CD4-positive, alpha-beta memory T cell (primary cell): ENCODE measurements at places on chromosomes 4 and X.
A peak's percentile ranks its signal among the peaks of the same experiment; 100 is the strongest.

DNA sequence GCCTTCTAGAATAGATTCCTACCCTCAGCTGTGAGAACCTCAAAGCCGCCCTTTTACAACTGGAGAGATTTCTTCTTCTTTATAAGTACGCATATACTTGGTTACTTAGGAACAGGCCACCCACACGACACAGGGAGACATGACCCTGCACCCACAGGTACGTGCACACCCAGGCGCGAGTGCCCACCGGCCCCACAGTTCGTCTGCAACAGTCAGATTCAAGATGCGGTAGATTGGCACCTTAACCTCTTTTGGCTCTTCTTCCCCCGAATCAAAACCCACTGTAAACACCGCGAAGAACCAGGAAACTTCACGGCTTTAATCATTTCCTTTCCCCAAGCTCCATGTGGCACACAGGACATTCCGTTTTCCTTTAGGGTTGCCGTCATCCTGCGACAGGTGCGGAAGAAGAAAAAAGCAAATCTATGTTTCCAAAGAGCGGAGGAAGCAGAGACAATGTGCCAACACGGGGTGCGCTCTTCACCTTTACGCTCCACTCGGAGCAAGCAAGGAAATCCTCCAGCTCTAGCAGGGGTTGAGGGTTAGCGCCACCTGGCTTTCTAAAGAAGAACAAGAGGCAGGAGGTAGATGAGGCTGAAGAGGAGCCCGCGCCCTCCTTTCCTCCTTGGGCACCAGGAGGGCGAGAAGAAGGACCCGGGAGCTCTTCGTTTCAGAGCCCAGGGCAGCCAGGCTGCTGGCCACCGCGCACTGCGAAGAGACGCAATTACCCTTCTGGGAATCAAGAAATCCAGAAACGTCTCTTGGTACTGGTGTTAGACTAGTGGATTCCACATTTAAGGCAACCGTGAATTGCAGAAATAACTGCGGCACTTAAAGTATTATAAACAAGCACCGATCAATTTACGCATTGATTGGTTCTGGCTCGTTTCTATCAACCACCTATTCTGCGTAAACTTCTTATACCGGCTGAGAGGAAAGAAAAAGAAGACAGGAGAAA is 35.7 kb downstream of the HAND2 start:
- peak; percentile 71 for DNase-seq

GRCh38 chrX:4570151-4570550 is 856.7 kb upstream of the PRKX start:
- DNase-seq = no peak

DNA sequence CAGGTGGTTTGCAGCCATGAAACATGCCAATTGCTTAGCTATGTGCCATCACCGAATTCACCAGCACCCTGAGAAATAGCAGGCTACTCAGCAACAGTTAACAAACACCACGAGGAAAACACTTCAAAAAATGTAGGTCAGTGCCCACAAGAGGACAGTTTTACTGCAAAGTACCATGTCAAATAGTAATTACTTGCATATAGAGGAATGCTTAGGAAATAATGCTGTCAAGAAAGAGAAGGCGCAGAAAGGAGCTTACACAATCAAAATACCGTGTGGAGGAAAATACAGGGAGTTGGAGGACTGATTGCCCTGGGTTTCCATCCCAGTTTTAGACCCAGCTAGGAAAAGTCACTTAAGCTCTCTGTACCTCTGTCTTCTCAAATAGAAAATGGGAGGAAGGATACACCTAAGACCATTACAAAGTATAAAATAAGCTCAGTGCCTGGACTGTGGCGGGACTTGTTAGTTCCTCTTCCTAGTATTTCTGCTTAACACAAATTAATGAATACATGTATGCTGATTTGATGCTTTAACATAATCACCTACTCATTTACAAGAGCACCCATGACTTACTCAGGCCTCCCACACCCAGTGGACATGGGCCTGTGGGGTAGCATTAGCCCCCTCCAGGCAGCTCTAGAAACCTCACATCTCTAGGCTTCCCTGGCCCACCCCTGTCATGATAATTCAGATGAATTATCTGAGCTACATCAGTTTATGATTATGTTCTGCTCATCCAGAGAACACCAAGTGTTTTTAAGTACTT is 44.5 kb upstream of the IL21 start:
- no peak for DNase-seq

DNA sequence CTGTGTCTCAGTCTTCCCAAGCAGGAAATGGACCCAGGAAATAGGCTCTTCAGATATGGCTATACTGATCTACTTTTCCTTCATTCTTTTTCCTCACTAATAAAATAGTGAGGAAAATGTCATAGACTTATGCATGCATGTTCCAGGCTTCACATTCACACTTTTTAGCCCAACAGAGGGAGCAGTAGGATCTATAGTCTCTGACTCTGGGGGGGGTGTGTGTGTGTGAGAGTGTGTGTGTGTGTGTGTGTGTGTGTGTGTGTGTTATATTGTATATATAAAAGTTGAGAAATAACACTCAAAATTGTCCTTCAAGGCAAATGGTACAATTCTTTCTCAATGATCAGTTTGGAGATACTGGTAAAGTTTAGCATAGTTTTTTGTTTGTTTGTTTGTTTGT is 297.2 kb upstream of the GALNT7 start:
- DNase-seq = no peak

GRCh38 chr4:81491943-81492342 is 20.2 kb upstream of the RASGEF1B start:
- peak; percentile 89 for DNase-seq

GRCh38 chrX:40465735-40466551 is 114.8 kb upstream of the ATP6AP2 start:
- no peak for DNase-seq

GRCh38 chr4:82708982-82709381 is 89.6 kb downstream of the SCD5 start:
- DNase-seq = no peak

DNA sequence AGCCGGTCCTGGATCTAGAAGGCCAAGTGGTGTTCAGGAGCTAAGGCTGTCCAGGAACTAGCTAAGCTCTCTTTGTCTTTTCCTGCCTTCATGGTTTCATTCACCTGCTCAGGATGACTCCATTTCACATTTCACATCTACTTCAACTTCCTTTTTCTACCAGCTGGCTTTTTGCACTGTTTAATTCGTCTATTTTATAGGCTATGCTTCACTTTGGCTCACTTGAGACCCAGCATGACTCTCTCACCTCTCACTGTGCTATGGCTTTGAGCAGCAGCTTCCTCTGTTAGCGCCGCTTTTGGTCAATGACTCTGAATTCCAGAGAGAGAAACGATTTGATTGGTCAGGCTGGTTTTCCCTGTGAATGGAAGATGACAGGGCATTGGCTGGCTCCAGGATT is 213.5 kb upstream of the CLNK start:
- no peak for DNase-seq

- DNase-seq = no peak
These were observed 367.6 kb upstream of the LCORL start for GRCh38 chr4:18389115-18389514.

DNA sequence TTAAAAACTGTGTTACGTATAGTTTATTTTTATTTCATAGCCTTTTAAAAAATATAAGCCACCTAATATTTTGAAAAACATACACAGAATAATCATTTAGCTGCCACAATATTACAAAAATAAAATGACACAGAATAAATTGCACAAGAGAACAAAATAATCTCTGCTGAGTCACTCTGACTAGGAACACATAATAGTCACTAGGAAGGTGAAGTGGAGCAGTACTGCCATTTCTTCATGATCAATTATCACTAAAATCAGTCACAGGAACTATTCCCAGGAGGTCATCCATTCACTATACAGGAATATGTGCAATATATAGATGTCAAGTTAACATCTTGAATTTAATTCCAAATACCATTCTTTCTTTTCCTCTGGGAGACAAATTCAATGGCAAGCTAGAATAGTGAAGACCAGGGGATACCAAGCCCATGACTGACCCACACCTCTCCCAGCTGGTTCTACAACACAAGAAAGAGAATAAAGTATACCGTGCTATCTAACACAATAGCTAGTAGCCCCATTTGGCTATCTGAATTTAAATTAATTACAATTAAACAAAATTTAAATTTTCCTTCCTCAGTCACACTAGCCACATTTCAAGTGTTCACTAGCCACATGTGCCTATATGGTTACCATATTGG is 5.9 kb downstream of the SMIM43 start:
- DNase-seq = no peak

GRCh38 chr4:101669832-101670188 is 120.7 kb upstream of the BANK1 start:
- no peak for DNase-seq

DNA sequence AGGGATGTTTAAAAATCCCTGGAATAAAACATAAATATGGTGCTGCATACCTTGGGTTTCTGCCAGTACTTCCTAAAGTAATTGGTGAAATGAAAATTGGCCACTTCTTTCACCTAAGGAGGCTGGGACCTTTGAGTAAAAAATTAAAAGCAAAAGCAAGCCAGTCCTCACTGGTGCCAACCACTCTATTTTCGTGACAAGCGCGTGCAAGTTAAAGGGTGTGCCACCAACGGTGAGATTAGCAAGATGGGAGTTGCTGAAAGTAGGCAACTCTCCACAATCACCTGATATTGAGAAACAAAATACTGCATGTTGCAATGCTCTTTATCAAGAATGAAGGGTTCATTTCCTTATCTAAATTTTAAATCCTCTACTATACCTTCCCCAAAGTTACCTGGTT is 19.7 kb upstream of the RTL9 start:
- no peak for DNase-seq

GRCh38 chr4:183602557-183603027 is 56.4 kb downstream of the RWDD4 start:
- DNase-seq = no peak

GRCh38 chr4:178426871-178427270 is 984.6 kb upstream of the AGA start:
- no peak for DNase-seq

DNA sequence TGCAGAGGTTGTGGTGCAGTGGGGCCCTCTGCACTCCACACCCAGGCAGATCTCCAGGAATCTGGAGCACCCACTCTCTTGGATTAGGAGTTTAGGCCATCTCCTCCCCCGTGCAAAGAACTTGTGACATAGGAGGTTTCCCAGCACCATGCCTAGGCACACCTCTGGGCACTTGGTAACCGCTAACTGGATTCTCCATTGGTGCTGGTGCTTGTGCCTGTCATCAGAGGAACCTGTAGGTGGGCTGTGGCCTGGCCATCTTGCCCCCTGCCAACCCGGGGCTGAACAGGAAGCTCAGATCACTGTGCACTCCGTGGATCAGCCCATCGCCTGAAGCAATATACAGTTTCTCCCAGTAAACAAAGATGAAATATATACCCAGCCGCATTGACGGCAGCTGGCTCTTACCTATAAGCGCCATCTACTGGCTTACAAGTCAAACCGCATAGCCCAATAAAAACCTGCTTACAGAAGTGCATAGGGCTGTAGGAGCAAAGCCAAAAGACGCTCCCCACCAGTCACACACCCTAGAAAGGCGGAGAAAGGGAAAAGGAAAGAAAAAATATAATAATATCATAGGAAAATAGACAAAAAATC is 19.1 kb upstream of the TEX13B start:
- DNase-seq = peak; percentile 63

GRCh38 chr4:59540311-59540710 is 1659.8 kb upstream of the ADGRL3 start:
- no peak for DNase-seq

- no peak for DNase-seq
These were observed 1226.6 kb upstream of the ADGRL3 start for GRCh38 chr4:59973492-59973891.

DNA sequence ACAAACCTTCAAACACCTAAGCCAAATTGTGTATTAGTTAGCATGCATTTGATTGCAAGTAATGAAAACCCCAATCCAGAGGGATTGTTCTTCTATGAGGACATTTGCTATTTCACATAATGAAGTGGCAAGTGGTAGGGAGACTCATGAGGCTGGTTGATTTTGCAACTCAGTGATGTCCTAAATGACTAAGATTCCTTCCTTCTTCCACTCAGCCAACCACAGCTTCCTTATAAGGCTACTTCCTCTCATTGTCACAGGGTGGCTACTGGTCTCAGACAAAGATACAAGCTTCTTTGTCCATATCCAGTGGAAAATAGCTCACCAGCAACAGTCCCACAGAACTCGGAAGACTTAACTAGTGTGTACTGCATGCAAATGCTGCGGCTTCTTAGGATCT is 5.3 kb upstream of the OTC start:
- no peak for DNase-seq

DNA sequence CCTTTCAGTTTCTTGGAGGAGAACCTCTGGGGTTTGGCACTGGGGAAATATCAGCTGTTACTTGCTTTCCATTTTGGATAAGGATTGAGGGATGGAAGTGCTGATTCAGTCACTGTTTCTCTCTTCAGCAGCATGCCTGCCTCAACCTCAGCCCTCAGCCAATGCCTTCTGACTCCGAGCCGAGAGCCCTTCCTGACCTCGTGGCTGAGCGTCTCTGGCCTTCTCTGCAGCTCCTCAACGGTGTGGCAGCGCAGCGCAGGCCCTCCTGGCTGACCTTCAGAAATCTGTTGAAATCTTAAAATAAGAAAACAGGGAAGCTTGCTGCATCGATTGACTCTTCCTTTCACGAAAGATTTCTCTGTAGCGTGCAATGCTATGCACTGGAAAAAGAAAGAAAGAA is 434.3 kb upstream of the FAT1 start:
- DNase-seq = no peak

- DNase-seq = no peak
These were observed 119.9 kb upstream of the SPIN4 start for GRCh38 chrX:63471004-63471403.

GRCh38 chr4:175309041-175309440 is 390.9 kb downstream of the ADAM29 start:
- DNase-seq = no peak
